ENCODE measurements at places on chromosomes 5 and 9.

- DNase-seq: no peak
Measured at GRCh38 chr5:1176473-1177391, 24.7 kb upstream of the SLC6A19 start.

DNA sequence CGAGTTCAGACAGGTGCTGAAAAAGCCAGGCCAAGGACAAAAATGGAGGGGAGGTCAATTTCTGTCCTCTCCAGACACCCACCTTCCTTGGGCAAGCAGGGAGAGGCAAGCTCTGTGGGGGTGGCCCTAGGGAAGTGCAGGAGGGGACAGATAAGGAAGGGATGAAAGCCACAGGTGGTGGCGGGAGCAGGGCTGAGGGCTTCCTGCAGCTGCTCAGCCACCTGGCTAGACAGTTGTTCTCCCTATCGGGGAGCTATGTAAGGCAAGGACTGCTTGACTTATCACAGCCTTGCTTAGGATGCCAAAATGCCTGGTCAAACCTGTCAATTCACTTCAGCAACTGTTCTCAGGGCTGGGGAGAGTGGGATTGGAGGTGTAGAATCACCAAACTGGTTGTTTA, 266.1 kb downstream of the ZSWIM6 start:
- DNase-seq: no peak

DNA sequence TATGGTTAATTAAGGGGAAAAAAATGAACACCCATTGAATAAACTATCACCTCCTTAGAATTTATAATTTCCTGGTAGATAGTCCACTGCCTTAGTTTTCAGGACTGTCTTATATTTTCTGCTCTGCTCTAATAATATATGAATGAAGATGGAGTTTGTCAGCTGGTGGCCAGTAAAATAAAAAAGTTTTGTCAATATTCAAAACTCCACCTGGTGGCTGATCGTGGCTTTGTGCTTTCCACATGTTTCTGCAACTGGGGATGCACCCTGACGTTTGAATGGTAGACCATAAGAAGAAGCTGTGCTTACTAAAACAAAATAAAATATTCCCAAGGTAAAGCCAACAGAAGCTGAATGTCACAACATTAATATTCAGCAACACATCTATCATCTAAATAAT, 286.6 kb upstream of the IZUMO3 start:
- no peak for DNase-seq

GRCh38 chr9:136597965-136598364, 52.1 kb upstream of the NOTCH1 start:
- no peak for DNase-seq

DNA sequence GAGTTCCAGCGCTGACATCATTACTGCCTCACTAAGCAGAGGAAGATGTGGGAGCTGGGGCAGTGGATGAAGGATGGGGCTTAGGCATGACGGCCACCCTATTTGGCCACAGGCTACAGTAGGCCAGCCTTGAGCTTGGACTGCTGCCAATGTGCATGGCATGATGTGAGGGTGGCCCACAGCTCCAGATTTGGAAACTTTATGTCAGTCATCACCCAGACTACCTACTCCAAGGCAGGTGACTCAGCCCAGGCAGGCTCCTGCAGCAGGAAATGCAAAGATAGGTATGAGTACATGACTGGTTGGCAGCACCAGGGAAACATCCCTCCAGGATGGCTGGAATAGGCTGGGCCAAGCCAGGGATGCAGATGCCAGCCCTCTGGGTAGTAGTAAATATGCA, 303.6 kb downstream of the SPOCK1 start:
- DNase-seq: no peak

GRCh38 chr5:16593628-16594027, 23.2 kb downstream of the RETREG1 start:
- no peak for DNase-seq

GRCh38 chr5:53068291-53068836, 41.2 kb downstream of the MOCS2 start:
- no peak for DNase-seq

DNA sequence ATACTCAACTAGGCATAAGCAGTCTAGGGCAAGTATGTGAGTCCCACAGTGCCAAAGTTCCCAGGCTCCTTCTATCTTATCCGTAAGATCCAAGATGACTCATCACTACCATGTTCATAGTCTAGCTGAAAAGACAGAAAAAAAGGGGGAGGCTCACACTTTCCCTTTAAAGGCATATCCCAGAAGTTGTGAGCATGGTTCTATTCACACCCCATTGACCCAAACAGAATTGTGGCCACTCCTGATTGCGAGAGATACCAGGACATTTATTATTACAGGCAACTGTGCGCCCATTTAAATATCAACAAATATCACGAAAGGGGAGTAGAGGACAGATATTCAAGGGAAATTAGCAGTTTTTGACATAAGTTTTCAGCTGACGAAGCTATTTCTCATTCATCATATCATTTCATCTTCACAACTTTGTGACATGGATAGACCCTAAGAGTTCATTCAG, 8.1 kb upstream of the PFDN1 start:
- DNase-seq: no peak

DNA sequence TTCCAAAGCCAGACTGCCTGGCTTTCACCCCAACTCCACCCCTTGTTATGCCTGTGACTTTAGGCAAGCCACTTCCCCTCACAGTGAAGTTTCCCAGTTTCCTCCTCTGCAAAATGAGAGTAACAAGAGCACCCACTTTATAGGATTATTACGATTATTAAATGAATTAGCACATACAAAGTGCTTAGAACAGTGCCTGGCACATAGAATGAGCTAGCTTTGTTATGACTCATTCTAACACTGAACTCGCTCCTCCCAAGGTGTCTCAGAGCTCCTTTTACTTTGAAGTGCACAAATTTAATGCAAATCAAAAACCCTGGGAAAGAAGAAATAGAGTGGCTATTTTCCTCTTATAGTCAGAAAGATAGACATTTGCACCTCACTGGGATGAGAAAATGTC, 34.3 kb downstream of the DNAH5 start:
- no peak for DNase-seq

- no peak for DNase-seq
Measured at GRCh38 chr9:132784286-132784830, 93.7 kb downstream of the AK8 start.

GRCh38 chr5:145450286-145450885, 384.8 kb downstream of the PRELID2 start:
- no peak for DNase-seq

DNA sequence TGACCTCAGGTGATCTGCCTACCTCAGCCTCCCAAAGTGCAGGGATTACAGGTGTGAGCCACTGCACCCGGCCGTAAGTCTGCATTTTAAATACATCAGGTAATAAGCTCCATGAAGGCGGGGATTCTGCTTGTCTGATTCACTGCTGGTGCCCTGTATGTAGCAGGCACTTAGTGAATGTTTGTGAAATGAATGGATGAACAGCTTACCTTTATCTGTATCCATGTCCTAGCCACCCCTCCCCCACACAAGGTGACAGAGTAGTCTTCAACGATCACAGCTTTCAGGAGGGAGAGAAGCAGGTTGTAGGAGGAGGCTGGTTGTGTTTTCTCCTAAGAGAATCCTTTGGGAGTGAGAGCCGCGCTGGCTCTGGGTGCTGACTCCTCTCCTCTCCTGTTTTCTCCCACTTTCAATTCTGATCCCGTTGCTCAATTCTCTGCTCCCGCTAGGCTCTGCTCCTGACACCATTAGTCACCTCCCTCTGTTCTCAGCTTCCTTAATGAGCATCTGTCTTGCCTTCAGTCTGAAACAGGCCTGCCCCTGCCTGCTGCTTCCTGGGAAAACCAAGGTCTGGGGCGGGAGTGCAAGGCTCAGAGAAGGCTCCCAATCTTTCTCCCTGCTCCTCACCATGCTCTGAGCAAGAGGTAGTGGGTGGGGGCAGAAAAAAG, 88.8 kb upstream of the CTNNA1 start:
- DNase-seq: no peak

DNA sequence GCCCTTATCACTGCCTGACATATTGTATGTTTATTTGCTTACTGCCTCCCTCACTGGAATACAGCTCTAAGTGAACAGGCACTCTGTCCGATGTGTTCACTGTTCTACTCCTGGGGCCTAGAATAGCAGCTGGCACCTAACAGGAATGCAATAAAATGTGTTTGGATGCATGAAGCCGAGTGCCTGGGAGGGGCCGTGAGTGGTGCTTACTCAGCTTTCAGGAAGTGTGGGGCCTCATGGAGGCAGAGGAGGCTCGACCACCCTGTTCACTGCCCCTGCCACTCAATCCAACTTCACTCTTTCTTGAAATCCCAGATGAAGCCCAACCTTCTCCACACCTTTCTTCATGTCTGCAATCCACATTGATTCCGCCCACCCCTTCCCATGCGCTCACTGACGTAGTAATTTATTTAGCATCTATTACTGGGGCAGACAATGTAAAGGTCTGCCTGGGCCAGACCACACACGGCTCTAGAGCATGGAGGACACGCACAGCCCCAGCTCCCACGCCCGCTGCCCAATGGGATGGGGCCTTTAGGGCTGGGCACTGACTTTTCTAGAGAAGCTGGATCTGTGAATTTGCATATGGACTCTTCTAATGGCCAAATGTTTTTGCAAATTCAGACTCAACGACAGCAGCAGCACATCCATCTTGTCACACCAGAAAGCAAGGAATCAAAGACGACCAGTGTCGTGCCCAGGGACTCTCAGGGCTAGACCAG, 21.3 kb downstream of the TBC1D9B start:
- no peak for DNase-seq

- DNase-seq: no peak
Measured at GRCh38 chr9:120755810-120756434, 37.3 kb downstream of the FBXW2 start.

GRCh38 chr9:20835377-20836286, 151.6 kb downstream of the FOCAD start:
- no peak for DNase-seq

GRCh38 chr5:74763504-74763903, 3.4 kb downstream of the GFM2 start:
- no peak for DNase-seq

DNA sequence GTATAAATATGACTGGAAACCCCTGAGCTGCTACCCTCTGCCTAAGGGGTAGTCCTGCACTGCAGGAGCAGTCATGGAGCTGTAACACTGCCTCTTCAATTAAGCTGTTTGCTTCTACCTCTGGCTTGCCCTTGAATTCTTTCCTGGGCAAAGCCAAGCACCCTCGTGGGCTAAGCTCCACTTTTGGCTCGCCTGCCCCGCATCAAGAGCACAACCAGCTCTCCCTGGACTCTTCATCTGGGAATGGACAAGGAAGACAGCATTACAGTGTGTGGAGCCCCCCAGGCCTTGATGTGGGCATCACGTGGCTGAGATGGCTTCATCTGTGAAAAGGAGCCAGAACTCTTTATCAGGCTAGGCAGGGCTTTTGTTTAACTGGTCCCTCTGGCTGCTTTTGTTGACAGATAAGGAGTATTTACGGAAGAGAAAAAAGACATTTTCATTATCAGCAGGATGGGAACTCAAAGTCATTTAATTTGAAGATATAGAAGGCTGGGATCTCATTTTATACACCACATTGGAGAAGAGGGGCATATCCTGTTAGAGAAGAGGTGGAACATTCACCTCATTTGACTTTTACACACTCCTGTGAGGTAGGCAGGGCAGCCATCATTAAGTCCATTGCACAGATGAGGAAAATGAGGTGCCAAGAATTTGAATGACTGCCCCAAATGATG, 137.8 kb downstream of the SEMA6A start:
- DNase-seq: no peak

DNA sequence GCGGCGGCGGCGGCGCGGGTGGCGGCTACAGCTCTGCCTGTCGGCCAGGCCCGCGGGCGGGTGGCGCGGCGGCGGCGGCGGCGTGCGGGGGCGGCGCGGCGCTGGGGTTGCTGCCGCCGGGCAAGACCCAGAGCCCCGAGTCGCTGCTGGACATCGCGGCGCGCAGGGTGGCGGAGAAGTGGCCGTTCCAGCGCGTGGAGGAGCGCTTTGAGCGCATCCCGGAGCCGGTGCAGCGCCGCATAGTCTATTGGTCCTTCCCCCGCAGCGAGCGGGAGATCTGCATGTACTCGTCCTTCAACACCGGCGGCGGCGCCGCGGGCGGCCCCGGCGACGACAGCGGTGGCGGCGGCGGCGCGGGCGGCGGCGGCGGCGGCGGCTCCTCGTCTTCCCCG, 296 bp downstream of the ZSWIM6 start:
- no peak for DNase-seq

DNA sequence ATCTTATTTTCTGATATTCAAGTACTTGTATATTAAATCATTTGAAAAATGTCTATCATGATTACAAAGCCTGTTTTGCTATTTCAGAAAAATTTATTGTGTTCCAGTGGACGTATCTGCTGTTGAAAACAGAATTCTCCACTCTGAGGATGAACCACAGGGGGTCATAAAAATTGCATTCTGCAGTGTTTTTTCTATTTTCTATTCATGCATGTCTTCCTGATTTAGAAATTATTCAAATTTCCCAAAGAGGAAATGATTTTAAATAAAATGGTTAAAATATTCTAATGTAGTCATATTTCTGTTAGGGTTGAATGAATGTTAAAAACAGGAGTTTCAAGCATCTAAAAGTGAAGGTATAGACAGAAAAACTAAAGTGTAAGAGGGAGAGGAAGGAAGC, 111.5 kb upstream of the ANKRD55 start:
- no peak for DNase-seq

DNA sequence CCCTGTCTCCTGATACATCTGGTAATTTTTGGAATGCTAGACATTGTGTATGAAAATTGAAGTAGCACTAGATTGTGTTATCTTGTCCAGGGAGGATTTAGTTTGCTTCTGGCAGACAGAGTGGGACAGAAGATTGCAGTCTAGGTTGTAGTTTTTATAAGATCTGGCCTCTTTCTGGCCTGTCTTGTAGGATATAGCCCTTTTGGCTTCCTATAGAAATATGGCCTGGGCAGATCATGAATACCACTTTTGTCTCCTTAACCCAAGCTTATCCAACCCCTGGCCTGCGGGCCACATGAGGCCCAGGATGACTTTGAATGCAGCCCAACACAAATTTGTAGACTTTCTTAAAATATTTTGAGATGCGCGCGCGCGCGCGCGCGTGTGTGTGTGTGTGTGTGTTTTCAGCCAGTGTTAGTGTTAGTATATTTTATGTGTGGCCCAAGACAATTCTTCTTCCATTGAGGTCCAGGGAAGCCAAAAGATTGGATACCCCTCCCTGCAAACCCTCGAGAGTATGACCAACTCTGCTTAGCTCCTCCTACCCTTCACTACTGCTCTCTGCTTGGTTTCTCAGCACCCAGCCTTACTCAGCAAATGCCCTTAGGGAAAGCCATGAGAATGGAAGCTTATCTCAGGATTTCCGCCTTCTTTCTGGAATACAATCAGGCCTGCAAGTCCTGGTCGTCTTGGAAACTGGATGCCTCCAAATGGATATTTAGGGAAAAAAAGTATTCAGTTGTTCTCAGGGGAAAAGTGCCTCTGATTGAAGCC, 26.5 kb downstream of the ANKRD33B start:
- DNase-seq: peak; percentile 30
